ENCODE measurements at places on chromosomes 2 and 18.
A peak's percentile ranks its signal among the peaks of the same experiment; 100 is the strongest.

- no peak for ATAC-seq
These were observed 318.0 kb downstream of the SOX11 start for GRCh38 chr2:6010163-6010562.

- ATAC-seq: no peak
These were observed 238.4 kb downstream of the NDUFA10 start for GRCh38 chr2:239786791-239787190.

GRCh38 chr2:206063635-206064034 is 22.3 kb downstream of the INO80D start:
- ATAC-seq: no peak

DNA sequence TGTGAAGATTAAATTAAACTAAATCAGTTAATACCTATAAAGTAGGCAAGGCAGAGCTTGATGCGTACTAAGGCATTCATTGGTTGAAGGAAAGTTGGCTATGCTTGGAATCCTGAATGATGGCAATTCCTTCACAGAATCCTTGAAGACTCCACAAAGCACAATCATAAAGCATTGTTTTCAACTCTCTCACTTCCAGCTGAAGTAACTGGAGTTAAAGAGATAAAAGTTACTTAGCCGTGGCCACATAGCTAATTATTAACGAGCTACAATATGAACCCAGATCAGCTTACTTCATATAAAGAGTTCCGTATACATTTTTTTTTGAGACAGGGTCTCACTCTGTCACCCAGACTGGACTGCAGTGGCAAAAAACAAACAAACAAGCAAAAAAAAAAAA is 483.9 kb upstream of the DDX18 start:
- no peak for ATAC-seq

- no peak for ATAC-seq
These were observed 415.3 kb upstream of the SETBP1 start for GRCh38 chr18:44265437-44265836.

DNA sequence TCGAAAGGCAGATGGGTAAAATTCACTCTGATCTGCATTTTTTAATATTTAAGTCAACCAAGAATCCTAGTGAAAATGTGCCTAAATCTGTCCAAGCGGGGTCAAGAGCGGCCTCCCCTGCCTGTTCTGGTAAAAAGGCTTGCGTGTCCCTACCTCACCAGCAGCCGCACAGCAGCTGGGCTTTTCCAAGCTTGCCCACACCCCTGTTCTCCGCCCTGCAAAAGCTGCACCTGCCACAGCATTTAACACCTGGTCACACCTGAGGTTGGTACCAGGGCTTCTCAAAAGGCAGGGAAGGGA is 25.8 kb upstream of the TMEM182 start:
- peak; percentile 58 for ATAC-seq

DNA sequence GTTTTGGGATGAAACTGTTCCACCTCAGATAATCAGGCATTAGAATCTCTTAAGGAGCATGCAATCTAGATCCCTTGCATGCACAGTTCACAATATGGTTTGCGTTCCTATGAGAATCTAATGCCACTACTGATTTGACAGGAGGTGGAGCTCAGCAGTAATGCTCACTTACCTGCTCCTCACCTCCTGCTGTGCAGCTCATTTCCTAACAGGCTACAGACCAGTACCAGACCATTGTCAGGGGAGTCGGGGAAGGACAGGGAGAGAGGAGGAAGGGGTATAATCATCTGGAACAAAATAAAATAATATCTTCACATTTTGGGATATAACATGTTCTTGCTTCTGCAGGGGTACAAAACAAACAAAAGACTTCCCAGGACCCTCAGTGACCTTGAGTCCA is 532.0 kb upstream of the FSHR start:
- no peak for ATAC-seq

- no peak for ATAC-seq
These were observed 84.4 kb downstream of the TMEM131 start for GRCh38 chr2:97911206-97911921.

GRCh38 chr2:120905298-120905697 is 169.6 kb downstream of the GLI2 start:
- ATAC-seq: no peak

GRCh38 chr2:96602330-96602823 is 35.7 kb downstream of the KANSL3 start:
- ATAC-seq: peak; percentile 54

GRCh38 chr2:16614314-16614860 is 51.2 kb downstream of the CYRIA start:
- no peak for ATAC-seq

- ATAC-seq: no peak
These were observed 422.7 kb downstream of the FBXO15 start for GRCh38 chr18:73724958-73725357.

DNA sequence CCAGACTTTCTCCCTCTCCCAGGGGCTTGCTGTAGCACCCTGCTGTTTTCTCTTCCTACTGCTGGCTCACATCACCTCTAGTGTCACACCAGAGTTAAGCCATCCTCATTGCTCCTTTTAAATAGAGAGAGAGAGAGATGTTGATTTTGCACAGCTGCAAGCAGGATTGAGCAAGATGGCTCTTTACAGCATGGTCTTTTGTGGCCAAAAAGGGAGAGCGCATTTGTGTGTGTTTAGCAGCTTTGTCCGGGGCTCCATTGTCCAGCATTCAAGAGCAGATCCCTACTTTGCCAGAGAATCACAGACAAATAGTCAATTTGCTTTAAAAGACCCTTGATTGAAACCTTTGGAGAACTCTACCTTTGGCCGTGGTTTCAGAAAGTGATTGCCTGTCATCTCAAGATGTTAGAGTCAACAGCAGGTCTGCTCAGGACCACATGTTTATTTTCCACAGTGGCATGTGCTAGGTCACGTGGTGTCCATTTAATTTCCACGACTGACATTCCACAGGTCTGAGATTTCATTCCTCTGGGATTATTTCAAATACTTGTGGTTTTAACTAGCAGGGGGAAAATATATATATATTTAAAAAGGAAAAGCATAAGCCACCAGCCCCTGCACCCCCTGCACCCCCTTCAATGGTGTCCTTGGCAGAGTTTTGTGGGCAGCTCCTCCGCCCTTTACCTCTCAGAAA is 359.9 kb upstream of the SLC14A2 start:
- ATAC-seq: no peak

GRCh38 chr2:164593959-164594358 is 27.3 kb downstream of the GRB14 start:
- ATAC-seq: no peak

- ATAC-seq: no peak
These were observed 204.6 kb downstream of the RNF144A start for GRCh38 chr2:7121851-7122250.

GRCh38 chr18:28409811-28410210 is 232.9 kb upstream of the CDH2 start:
- ATAC-seq: no peak

Data from esophagus mucosa (tissue), 1 donor.